ENCODE measurements at places on chromosomes 1 and 21.

GRCh38 chr1:167627865-167628641 lies 2.0 kb upstream of the RCSD1 start:
- no peak for DNase-seq

GRCh38 chr1:203915811-203916210 lies 54.4 kb downstream of the SNRPE start:
- no peak for DNase-seq

DNA sequence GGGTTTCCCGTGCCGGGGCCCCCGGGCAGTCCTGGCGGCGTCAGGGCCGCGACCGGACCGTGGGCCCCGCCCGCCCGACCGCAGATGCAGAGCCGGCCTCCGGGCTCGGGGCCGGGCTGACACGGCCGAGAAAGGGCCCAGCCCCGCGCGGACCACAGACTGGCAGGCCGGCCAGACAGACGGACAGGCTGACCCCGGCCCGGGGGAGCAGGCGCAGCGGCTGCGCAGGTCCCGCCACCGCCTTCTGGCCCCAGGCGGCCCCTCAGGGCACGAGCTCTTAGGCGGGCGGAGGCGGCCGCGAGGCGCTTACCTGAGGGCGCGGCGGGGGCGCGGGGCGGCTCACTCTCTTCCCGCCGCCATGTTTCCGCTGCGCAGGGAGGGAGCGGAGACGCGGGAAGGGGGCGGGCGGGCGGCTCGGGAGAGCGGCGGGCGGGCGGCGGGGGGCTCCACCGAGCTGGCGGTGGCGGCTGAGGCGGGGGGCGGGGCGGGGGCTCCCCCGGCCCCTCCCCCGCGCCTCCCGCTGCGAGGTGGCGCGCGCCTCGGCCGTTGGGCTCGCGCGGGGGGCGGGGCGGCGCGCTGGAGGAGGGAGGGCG lies at the start of gene SCMH1:
Gene SCMH1 (minus strand): TSS at position 558 of the 593 bp plus-strand sequence. CDS start 56,173 bp downstream, outside the sequence.
- peak; percentile 12 for DNase-seq

- no peak for DNase-seq
These were observed 9.0 kb upstream of the UBE2U start for GRCh38 chr1:64194168-64195080.

GRCh38 chr1:53037159-53037558 lies 24.9 kb upstream of the PODN start:
- no peak for DNase-seq

DNA sequence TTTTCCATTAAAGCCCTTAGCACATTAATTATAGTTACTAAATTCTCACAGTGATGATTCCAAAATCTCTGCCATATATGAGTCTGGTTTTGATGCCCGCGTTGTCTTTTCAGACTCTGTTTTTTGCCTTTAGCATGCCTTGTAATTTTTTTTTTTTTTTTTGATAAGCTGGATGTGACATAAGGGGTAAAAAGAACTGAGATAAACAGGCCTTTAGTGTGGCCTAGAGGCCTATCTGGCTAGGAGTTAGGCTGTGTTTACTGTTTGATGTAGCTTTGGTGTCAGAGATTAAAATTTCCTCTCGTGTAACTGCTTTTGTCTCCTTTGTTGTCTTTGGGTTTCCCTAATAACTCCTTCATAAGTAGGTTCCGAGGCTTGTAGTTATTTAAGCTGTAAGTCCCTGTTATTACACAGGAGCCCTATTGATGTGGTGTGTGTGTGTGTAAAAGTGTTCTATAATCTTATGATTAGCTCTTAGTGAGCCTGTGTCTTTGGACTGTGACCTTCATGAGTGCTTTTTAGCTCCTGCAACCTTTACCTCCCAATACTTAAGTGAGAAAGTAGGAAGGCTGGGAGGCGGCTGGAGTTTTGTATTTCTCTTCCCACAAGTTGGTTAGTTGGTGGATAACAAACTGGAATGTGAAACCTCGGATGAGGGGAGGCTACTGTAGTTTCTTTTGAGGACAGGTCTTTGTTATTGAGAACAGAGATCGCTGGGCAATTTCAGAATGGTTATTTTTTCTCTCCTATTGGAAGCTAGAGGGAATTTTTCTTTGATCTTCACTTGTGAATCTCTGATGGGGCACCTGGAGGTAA lies 19.3 kb downstream of the HS2ST1 start:
- DNase-seq = no peak

- DNase-seq = no peak
These were observed 226.0 kb downstream of the NPHP4 start for GRCh38 chr1:5765997-5766913.

DNA sequence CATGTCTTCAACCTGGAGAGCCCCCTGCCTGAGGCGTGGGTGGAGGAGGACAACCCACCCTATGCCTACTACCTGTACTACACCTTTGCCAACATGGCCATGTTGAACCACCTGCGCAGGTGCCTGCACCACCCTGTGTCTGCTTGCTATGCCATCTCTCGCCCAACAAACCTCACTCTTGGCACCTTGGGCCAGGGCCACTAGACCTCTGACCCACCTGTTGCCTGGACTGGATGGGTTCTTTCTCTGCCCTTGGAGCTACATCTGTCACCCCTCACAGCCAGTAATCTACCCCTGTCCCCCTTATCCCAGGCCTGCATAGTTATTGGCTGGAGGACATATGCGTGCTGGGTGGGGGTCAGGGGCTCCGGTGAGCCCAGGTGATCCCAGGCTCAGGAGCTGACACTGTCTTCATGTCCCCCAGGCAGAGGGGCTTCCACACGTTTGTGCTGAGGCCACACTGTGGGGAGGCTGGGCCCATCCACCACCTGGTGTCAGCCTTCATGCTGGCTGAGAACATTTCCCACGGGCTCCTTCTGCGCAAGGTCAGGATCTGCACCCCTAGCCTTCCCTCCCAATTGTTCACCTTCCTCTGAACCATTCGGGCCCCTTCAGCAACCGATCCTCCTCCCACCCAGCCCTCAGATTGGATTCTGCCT lies 9.9 kb downstream of the AMPD2 start:
- DNase-seq = no peak

GRCh38 chr1:205938682-205939081 lies 4.6 kb downstream of the SLC26A9 start:
- DNase-seq = no peak

- no peak for DNase-seq
These were observed 32.1 kb upstream of the RUNX3 start for GRCh38 chr1:24961961-24962861.

- DNase-seq = peak; percentile 75
These were observed 68.9 kb downstream of the DMAP1 start for GRCh38 chr1:44281962-44282703.

GRCh38 chr1:16145030-16145661 lies 10.7 kb downstream of the EPHA2 start:
- DNase-seq = no peak

DNA sequence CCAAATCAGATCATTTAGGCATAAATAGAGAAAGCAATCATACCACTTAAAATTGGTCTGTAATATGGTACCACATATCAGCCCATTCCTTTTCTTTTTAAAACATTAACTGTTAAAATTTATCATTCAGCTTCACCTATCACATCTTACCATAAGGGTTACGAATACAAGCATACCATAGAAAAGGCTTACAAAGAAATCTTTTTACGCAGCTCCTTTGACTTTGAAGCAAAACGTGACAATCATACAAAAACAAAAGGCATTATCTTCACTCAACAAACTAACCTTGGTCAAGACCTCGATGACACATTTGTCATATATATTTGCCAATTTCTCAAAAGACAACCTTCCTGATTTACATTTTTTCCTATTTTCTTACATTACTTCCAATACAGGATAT lies 169.0 kb downstream of the SMYD3 start:
- DNase-seq = no peak

DNA sequence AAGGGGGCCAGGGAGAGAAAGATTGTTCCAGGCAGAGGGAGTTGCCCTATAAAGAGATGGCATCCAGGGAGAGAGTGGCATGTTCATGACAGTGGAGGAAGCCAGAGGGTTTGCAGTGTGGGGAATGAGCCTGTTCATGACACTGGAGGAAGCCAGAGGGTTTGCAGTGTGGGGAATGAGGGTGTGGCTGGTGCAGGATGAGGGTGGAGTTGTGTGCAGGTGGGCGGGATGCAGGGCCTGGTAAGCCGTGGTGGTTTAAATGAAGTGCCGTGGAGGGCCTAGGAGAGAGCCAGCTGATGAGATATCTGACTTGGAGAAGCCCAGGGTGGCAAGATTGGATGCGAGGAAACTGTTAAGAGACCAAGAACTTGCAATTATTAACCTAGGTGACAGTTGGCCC lies 131.8 kb downstream of the CAMTA1 start:
- DNase-seq = no peak

DNA sequence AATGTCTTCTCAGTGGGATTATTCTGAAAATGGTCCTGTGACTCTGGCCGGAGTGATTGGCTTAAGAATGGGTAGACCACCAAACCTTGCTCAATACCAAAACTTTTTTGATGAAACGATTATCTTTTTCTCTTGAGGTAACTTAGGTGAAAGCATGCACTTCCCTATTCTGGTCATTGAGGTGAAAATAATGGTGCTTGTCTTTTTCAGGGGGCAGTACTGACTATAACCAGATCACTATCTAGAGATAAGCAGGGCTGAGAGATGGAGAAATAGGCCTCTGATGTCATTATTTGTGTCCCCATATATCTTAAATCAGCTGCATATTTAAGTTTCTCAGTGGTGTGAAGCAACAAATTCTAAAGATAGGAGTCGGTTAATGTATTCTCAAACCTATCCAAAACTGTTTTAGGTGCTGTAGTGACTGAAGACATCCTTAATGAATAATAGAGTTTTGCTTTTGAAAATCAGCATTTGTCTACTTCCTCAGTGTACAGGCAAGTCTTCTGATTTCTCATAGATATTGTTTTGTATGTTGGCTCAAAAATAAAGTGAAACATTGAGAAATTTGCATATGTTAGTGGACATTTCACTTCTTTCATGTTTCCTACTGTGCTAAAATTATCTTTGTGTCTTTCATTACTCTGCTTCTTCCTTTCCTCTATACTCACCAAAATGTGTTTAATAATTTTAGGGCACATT lies 735.3 kb upstream of the ADGRL4 start:
- DNase-seq = no peak

- DNase-seq = no peak
These were observed 91.7 kb downstream of the ATG4C start for GRCh38 chr1:62875676-62876075.

DNA sequence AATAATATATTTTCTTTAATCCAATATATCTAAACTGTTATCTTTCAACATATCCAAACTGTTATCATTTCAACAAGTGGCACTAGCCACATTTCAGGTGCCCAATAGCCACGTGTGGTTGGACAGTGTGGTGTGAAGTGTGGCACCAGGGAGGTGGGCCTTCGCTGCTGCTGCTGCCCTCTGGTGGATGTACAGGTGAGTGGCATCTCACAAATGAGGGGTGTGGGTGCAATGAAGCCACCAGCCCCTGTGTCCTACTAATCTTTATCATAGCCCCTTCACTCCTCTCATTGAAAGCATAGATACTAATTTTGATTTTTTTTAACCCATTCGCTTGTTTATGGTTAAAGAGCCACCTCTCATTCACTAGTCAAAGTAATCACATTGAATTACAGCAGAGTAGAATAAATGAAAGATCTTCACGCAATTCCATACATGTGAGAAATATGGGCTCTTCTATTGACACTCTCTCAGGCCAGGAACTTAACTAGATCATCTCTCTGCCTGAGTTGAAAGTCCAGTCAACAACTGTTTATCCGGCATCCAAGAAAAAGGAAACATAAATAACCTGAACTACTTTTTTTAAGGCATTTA lies 499.2 kb downstream of the OMA1 start:
- DNase-seq = no peak

DNA sequence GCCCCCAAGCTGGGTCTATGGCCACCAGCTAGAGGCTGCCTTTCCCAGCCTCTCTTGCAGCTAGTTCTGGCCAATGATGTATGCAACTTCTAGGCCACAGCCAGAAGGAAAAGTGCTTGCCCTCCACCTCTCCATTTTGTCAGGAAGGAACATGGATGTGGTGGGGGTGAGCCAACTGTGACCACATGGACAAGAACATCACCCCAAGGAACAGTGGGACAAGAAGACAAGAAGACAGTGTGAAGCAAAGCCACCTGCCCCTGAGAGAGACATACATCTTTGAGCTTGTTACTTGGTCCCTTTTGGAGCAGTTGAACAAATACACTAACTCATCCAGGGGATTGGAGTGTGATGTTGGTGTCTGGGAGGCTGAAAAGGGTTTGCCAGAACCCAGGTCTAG lies 105.8 kb upstream of the EDN2 start:
- DNase-seq = no peak

- DNase-seq = no peak
These were observed 72.1 kb downstream of the SKI start for GRCh38 chr1:2300004-2300771.

GRCh38 chr1:207288315-207288714 lies 33.2 kb upstream of the CD55 start:
- no peak for DNase-seq

DNA sequence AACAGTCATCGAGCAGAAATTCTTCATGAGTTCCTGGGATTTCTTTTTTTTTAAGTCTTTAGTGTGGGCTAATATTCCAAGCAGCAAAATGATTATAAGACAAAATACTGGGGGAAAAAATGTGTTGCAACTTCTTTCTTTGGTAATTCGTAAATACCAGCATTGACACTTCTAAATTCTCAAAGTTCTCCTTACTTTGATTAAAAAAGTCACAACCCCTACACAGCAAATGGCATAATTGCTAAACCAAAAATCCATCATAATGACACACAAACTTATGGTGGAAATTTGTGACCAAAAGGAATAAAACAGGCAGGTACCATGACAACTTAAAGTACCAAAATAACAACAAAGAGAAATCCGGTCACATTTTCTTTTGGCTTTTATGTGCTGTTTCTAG lies 585.2 kb upstream of the PKN2 start:
- DNase-seq = no peak

DNA sequence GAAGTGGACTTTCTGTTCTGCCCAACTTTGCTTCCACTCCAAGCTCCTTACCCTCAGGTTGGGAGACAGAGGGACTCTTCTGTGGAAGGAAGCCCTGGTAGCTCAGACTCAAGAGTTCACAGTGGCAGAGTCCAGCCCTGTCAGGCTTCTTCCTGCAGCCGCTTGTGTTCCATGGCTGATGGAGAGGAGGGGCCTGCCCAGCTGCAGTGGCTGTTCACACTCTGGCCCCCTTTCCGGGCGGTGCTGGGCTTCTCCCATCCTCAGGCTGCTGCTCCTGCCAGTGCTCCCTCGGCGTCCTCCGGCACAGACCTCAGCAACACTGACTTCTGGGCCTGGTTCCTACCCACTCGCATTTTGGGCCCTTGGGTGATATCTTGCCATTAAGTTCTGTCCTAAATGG lies 4.0 kb downstream of the KRTAP10-1 start:
- DNase-seq = no peak

Data from inflammatory macrophage treated with lipopolysaccharide for 1 hour (primary cell).